ENCODE measurements at places on chromosomes 3 and 15.

DNA sequence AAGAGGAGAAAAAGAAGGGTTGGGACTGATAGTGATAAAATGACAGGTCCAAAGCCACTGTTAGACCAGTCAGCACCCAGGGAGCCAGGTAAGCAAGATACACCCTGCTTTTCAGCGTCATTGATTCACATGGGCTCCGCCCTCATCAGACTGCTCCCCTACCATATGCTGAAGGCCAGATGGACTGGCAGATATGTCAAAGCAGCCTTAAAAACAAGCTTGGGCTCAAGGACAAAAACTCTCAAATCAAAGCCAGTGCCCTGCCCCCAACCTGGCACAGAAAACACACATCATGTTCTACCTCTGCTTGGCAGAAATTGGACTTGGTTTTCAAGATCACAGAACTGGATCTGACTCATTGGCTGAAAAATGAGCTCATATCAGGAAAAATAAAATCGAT lies 33.4 kb downstream of the SH3BP5 start:
- no peak for DNase-seq

DNA sequence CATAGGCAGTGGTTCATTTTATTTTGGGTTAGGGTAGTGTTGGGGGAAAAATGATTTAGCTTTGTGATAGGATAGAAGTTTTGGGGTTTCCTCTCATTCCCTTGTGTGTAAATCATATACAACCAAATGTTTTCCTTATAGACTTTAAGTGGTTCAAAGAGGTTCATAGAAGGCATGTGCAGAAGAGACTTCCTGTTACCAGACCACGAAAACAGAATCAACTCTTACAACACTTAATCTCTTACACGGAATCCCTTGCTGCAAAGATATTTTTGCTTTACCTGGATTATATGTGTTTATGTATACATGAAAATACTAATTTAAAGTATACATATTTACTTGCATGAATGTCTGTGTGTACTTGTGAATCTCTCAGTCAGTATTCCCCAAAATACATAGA lies 2.9 kb downstream of the TMOD2 start:
- no peak for DNase-seq

GRCh38 chr3:20040548-20041196 lies 426 bp downstream of the KAT2B start:
- DNase-seq, result no peak

- no peak for DNase-seq
These were observed 752.6 kb upstream of the NR2F2 start for GRCh38 chr15:95577927-95578326.

DNA sequence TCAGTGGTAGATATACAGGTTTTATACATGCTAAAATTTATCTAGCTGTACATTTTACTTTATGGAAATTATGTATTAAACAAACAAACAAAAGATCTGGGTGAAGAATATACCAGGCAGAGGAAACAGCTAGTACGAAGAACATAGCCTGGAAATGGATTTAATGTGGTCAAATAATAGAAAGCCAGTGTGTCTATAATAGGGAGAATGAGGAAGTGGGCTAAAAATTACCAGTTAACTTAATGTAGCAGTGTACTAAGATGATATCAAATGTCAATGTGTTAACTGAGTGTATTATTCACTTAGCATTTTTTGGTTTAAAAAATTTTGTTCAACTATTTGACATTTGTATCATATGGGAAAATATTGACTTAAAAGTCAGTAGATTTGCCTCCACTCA lies 22.8 kb upstream of the SLC15A2 start:
- no peak for DNase-seq

DNA sequence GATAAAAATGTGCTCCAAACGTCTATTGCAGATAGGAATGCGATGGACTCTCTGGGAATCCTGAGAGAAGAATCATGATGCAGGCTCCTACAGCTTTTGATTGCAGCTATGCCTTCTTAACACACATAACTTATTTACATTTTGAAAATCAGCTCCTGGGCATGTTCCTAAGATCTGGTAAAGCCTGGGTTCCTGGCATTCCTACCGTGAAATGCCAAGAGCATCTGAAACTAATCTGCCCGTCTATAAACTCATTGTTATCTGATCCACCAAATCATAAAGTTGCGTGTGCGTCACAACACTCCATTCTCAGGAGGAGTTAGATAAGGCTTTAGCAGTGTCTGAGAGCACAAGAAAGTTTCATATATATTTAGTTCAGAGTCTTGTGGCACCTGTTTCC lies 79.0 kb upstream of the VGLL3 start:
- DNase-seq, result no peak

- no peak for DNase-seq
These were observed 9.7 kb upstream of the ACSBG1 start for GRCh38 chr15:78244101-78244500.

GRCh38 chr3:131702146-131702545 lies 199.4 kb upstream of the MRPL3 start:
- DNase-seq, result no peak

GRCh38 chr3:43102773-43103480 lies 3.0 kb downstream of the POMGNT2 start:
- no peak for DNase-seq

DNA sequence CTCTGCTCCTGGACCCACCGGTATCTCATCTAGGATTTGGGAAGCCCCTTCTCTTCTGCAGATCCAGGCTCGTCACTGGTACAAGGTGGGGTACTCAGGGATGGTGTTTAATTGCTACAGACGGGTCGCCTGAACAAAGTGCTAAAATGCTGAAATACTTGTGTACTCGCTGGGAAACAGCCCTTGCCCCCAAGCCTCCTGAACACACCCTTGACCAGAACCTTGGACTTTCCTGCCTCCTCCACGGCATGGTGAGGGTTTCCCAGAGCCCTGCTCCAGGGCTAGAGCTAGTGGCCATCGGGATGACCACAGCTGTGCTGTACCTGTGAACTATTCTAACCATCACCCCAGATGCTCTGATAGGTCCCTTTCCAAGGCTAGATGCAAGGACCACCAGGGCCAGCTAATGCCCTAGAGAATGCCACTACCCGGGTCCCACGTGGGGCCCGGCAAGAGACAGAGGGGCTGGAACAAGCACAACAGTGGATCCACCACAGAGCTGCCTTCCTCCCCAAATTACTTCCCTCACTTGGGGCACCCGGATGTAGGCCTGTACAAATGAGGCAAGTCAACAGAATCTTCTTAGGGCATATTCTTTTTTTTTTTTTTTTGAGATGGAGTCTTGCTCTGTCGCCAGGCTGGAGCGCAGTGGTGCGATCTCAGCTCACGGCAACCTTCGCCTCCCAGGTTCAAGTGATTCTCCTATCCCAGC lies 267.3 kb downstream of the FOXP1 start:
- no peak for DNase-seq

- no peak for DNase-seq
These were observed 5.8 kb upstream of the USP50 start for GRCh38 chr15:50552238-50552637.

GRCh38 chr3:126156468-126156867 lies 23.9 kb downstream of the ALDH1L1 start:
- no peak for DNase-seq

DNA sequence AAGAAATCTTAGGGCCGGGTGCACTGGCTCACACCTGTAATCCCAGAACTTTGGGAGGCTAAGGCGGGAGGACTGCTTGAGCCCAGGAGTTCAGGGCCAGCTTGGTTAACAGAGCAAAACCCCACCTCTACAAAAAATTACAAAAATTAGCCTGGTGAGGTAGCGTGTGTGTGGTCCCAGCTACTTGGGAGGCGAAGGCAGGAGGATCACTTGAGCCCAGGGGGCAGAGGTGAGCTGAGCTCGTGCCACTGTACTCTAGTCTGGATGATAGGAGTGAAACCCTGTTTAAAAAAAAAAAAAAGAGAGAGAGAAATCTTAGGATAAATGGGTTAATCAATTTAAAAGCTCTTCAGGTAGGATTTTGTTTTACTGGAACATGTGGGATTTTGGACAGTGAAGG lies 31.2 kb upstream of the DUT start:
- DNase-seq, result no peak

GRCh38 chr3:32700244-32700643 lies 15.3 kb downstream of the CNOT10 start:
- no peak for DNase-seq

DNA sequence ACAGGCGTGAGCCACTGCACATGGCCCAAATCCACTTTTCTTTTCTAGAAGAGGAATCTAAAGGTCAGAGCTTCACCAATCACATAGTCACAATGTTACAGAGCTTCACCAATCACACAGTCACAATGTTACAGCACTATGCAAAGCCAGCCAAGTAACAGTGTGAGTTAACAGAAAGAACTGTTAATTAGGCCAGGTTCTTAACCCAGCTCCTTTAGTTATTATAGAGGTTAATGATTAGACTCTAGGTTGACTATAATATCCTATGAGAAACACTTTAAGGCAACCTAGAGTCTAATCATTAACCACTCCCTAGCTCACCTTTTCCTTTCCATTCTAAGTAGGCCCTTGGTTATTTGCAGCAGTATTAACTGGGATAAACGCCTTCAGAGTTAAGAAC lies 54.0 kb downstream of the TASOR start:
- DNase-seq, result no peak

GRCh38 chr3:71585887-71586809 lies 2.6 kb upstream of the FOXP1 start:
- no peak for DNase-seq

- DNase-seq, result no peak
These were observed 564.5 kb upstream of the NAALADL2 start for GRCh38 chr3:174294616-174295015.

GRCh38 chr3:107756649-107757048 lies 233.9 kb downstream of the BBX start:
- no peak for DNase-seq

GRCh38 chr3:187369089-187369447 lies 883 bp downstream of the RTP4 start:
- DNase-seq, result no peak

DNA sequence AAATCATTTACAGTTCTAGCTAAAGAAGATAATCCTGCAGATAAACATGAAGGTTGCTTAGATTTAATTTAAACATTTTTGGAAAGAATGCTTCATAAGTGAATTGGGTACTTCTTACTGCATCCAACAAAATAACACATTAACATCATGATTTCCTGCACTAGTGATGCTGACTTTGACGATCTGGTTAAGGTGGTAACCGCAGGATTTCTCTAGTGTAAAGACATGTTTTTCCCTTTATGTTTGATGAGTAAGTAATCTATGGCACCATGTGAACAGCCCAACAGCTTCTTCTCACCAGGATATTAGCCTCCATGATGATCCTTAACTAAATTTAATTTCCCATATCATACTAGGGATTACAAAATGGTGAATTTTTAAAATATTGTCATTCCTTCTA lies 14.1 kb downstream of the SPPL2A start:
- no peak for DNase-seq

DNA sequence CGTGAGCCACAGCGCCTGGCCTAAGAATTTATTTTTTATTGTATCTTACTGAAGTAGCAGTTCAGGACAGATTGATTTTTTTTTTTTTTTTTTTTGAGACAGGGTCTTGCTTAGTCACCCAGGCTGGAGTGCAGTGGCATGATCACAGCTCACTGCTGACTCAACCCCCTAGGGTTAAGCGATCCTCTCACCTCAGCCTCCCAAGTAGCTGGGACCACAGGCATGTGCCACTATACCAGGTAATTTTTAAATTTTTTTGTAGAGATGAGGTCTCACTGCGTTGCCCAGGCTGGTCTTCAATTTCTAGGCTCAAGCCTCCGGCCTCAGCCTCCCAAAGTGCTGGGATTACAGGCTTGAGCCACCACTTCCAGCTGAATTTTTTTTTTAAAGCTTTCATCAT lies 99.8 kb upstream of the HERC1 start:
- no peak for DNase-seq

DNA sequence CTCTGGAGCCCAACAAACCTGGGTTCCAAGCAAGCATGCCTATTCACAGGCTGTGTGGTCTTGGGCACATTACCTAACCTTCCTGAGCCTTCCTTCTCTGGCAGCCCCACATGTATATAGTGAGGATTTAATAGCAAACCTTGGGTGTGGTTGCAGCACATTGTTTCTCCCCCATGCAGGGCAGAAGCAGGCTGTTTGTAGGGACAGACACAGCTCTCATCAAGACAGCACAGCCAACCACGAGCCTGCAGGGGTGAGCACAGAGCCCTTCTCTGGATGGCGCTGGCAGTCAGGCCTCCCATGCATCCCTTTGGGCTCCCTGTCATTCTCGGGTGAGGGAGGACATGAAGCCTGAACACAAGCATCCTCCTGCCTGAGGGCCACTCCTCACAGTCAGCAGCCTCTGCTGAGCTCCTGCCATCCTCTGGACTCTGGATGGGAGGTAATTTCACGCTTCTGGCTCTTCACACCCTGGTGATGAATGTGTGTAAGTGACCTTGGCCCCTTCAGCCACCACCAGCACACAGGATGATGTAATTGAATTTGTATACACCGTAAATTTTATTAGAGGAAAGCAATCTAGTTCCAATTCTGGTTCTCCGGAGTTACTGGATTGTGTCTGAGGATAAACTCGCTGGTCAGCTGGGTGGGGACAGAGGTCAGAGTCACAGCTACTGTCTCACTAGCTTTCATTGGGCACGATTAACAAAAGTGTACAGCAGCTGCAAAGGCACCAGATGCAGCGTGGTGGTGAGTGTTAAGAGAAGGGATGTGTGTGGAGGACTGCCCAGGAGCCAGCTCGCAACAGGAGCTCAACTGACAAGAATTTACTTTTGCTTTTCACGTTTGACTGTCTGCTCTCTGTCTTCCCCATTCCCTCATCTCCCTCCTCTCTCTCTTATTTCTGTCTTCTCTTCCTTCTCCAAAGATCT lies 118.1 kb downstream of the CLSTN2 start:
- no peak for DNase-seq

GRCh38 chr3:138507524-138507923 lies 73.1 kb downstream of the ESYT3 start:
- no peak for DNase-seq

- no peak for DNase-seq
These were observed 107.3 kb upstream of the TMC3 start for GRCh38 chr15:81481346-81481745.

GRCh38 chr3:61877359-61878138 lies 316.2 kb downstream of the PTPRG start:
- no peak for DNase-seq

- no peak for DNase-seq
These were observed 231.6 kb upstream of the UBE2E2 start for GRCh38 chr3:22971497-22971896.

- DNase-seq, result no peak
These were observed 211.9 kb upstream of the MRPL3 start for GRCh38 chr3:131714585-131715220.

- no peak for DNase-seq
These were observed 23.9 kb upstream of the HRH1 start for GRCh38 chr3:11130385-11130784.

GRCh38 chr3:24829011-24829581 lies 334.4 kb upstream of the THRB start:
- DNase-seq, result no peak

DNA sequence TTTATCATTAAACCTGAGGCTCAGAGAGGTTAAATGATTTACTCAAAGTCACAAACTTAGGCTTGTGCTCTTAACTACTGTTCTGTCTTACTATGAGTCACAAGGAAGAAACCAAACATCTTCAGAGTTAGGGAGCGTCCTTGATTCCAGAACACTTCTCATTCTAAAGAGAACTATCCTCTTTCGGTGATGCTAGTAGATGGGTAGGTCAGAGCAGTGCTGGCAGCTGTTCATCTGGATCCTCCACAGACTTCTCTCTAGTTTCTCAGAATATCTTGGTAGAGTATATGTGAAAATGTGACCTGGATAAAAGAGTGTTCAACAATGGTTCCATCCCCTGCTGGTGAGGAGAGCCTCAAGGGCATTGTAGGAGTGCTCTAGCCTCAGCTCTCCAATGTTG lies 3.3 kb downstream of the ARL6IP5 start:
- DNase-seq, result no peak
